ENCODE measurements at places on chromosomes 12 and 14. TPM values are rescaled to one million over a fixed set of nuclear protein-coding genes. Genes with fewer than 3 reads are reported as not detected.

Gene PDZRN4
- total RNA-seq = not detected

Gene NEUROD4
- total RNA-seq = not detected

Gene CFAP251
- total RNA-seq = 0.65 TPM

Gene DYNC1H1
- 261 TPM for total RNA-seq
